ENCODE measurements at places on chromosomes 7 and 10. TPM values are rescaled to one million over a fixed set of nuclear protein-coding genes. Genes with fewer than 3 reads are reported as not detected.

The OR6V1 gene
- not detected for total RNA-seq

The HOXA11 gene
- 12.4 TPM for total RNA-seq

The SLC26A4 gene
- total RNA-seq: 0.44 TPM

The MRLN gene
- total RNA-seq: not detected

The C1QL3 gene
- not detected for total RNA-seq

The CLCN1 gene
- total RNA-seq: not detected

The FXYD4 gene
- total RNA-seq: not detected

The RBM17 gene
- 54.7 TPM for total RNA-seq
